ENCODE measurements at places on chromosomes 5 and 9.

DNA sequence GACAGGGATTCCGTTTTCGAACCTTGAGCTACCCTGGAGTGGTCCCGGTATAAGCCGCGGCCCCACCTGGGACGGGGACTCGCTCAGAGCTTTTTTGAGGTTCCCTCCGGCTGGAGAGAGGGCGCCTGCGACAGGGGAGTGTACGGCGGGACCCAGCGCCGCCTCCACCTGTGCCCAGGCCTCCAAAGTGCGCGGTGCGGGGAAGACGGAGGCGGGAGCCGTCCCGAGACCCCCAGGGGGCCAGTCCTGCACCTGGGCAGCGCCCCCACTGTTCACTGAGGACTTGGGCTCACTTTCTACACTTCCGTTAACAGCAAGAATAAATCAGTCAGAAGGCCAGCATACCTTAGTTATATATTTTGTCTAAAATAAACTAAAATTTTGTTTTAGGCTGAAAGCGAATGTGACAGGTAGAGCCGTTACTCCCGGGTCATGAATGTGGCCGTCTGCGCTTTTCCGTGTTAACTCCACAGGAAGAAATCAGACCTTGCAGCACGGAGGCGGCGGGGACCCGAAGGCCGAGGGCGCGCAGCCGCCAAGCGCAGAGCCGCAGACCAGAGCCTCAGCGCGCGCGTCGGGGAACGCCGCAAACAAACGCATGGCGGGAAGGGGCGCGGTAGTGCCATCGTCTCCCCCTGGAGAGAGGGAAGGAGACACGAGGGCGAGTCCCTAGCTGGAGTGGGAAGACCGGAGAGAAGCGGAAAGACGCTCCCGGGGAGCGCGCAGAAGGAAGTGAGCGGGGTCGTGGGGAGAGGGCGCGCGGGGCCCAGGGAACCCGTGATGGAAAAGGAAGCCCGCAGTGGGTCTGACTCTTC lies 14.1 kb downstream of the TRIM7 start:
- no peak for DNase-seq

GRCh38 chr9:101440714-101441230 lies 5.2 kb upstream of the ALDOB start:
- DNase-seq: no peak

- DNase-seq: no peak
These were observed 179.2 kb downstream of the FBN2 start for GRCh38 chr5:128358826-128359225.

- DNase-seq: no peak
These were observed 75.6 kb downstream of the ST8SIA4 start for GRCh38 chr5:100827481-100827889.

DNA sequence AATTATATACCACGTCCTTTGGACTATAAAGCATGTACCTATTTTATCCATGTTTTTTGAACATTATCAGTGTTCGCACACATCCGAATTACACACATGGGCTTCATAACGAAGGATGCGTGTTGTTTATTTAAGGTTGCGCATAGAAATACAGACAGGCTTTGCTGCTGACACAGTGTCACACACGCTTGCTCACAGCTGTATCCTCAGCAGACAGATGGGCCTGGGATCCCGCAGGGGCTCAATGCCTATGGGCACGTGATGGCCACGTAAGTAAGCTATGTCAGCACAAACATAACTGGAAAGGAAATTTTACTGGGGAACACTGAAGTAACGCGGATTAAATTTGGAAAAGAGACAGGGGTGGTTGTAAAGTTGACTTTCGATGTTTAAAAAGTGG lies 76.6 kb downstream of the OTULIN start:
- no peak for DNase-seq

- no peak for DNase-seq
These were observed 11.0 kb downstream of the MPDZ start for GRCh38 chr9:13268469-13268868.

- no peak for DNase-seq
These were observed 203.1 kb upstream of the PPP1R2B start for GRCh38 chr5:156647034-156647451.

GRCh38 chr9:99137225-99137624 lies 32.3 kb downstream of the TGFBR1 start:
- no peak for DNase-seq

DNA sequence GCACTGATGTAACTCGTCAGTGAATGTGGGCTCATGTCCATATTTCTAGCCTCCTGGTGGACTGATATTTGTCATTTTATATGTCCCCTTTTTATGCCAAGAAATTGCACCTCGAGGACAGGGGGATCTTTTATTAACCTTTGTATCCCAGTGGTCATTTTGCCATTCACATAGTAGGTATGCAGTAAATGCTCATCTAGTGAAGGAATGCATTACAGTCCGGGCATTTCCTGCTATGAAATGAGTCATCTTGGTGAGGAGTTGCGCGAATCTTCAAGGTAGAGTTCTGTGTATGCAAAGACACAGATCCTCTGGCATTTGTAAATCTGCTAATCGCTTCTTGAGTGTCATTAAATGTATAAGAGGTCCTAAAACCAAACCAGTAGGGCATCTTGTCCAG lies 755.5 kb upstream of the ADAMTS16 start:
- no peak for DNase-seq

- DNase-seq: no peak
These were observed 156.0 kb downstream of the SEC61B start for GRCh38 chr9:99377790-99378775.

- no peak for DNase-seq
These were observed 64.5 kb downstream of the PRKACG start for GRCh38 chr9:68949271-68950000.

- peak; percentile 38 for DNase-seq
These were observed 28.1 kb downstream of the FYB1 start for GRCh38 chr5:39191216-39191615.

DNA sequence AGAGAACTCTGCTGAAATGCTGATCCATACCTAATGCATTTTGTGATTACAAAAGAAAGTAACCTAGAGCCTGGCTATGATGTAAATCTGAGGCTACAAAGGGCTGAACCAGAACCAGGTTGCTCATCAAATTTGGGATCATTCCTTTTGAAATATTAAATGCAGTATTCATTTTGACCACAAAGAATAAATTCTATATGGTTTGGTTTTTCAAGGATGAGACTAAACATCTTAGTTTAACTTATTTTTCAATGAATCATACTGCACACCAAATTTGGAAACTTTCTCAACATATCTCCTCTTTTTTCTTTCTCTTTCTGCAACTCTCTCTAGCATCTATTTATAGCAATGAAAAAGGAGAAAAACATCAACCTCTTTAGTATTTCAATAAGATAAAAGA lies 46.5 kb downstream of the CEMIP2 start:
- DNase-seq: no peak

GRCh38 chr5:15384176-15384575 lies 115.8 kb upstream of the FBXL7 start:
- DNase-seq: no peak

GRCh38 chr5:109455598-109456096 lies 45.9 kb upstream of the PJA2 start:
- DNase-seq: peak; percentile 8

- no peak for DNase-seq
These were observed 13.6 kb upstream of the PALM2AKAP2 start for GRCh38 chr9:109766351-109766750.

DNA sequence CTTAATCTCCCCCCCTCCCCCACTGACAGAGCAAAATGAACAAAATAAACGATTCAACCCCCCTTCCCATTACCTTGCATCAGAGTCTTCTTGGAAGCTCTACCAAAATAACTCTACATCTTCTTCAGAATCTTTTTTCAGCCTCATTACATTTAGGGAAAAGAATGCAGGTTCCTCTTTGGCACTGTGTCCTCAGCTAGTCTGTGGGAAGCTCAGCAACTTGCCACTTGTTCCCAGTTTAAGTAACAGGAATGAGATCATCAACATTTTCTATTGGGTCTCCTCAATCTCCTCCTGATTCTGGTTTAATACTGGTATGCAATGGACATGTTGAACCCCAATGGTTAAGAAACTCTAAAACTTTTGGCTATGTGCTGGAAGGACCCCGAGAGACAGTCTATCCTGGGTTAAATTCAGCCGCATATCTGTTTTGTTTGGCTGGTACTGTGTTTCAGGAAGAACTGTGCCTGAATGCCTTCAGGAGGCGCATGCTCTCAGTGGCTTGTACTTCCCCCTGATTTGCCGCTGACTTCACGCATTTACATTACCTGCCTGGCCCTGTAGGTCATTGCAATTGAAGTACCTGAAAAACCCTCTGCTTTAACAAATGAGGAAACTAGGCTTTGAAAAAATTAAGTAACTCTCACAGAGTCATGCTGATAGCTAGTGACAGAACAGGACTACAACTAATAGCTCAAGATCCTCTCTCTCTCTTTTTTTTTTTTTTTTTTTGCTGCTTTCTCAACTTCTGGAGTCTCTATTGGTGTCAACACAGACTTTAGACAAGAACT lies 78.1 kb upstream of the HMHB1 start:
- DNase-seq: no peak

DNA sequence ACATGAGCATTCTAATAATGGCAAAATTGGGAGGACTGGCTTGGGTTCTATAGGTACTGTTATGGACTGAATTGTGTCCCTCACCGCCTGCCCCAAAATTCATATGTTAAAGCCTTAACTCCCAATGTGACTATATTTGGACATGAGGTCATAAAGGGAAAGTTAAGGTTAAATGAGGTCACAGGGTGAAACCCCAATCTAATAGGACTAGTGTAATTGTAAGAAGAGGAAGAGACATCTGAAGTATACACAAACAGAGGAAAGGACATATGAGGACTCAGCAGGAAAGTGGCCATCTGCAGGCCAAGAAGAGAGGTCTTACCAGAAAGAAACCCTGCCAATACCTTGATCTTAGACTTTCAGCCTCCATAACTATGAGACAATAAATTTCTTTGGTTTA lies 23.1 kb downstream of the RNF180 start:
- no peak for DNase-seq

GRCh38 chr9:129783516-129784361 lies 19.2 kb upstream of the TOR1B start:
- peak; percentile 78 for DNase-seq

Measured in midbrain (tissue), 1 donor.